ENCODE measurements at places on chromosomes 2 and 18.

DNA sequence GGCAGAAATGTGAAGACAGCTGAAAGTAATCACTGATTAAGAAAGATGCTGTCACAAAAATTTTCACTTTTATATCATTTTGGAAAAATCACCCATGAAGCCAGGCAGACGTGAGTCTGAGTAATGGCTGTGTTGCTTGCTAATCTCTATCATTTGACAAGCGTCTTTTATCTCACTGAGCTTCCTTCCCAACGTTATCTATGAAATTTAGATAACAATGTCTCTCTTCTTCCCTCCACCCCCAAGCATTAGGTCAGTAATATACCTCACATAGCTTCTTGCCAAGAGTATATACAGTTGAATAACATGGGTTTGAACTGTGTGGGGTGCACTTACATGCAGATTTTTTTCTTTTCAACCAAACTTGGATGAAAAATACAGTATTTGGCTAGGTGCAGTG, 388.6 kb upstream of the NRXN1 start:
- no peak for DNase-seq

GRCh38 chr2:76679025-76679396, 843.2 kb downstream of the LRRTM4 start:
- DNase-seq, result no peak

DNA sequence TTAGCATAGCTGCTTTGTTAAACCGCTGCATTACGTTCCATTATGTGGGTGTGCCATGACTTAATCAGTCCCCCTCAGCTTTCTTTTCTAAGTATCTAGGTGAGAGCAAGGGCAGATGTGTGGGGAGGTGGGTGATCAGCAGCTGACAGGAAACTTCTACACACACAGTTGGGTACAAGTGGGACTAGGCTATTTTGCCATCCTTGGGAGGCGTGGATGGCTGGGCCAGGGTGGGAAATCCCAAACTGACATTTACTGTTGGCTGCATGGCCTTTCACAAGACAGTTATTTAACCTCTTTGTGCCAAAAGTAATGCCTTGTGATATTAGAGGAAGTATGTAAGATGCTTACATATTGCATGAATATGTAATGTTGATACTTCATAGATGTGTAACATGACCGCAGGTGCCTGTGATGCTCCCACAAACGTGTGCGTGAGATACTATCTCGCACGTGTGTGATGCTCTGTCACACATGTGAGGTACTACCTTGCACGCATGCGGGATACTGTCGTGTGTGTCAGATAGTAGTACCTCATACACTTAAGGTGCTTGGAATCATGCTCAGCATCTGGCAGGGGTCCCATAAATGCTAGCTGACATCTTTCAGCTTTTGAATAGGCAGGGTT, 314.5 kb downstream of the PRKCE start:
- DNase-seq, result no peak

DNA sequence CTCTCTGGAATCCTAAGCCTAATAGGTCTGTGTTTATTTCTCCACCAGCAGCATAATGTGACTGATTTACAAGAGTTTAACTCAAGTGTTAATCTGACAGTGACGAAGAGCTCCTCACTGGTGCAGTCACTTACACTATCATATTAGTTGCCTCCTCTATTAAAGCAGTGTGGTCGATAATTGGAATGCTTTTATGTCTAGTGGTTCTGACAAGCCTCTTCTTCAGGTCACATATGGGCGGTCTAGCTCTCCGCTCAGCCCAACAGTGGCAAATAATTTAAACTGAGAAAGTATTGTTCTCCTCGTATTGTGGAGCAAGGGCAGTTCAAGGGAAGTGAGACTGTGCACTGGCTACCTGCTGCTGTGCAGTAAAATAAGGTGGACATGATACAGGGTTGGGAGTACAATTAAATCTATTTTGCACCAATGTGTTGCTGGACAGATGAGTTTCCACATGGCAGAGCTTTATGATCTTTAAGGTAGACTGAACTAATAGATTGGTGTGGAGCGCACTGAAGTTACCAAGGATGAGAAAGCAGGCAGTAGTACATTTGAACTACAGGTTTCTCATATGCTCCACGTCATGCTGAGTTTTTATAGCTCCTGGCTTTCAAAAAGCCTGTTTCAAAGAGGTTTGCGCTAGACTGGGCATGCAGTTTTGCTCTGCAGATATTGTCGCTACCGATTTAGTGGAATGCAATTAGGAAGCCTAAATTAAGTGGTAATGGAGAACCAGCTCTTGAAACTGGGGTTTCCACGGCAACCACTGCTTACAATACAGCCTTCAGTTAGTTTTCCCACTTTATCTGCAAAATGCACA, 151.7 kb upstream of the POU3F3 start:
- no peak for DNase-seq
